ENCODE measurements at places on chromosomes 7 and 10.

- DNase-seq: no peak
Observed at GRCh38 chr7:131816391-131817007, 260.1 kb upstream of the PODXL start.

- DNase-seq: no peak
Observed at GRCh38 chr7:132055336-132056120, 499.1 kb upstream of the PODXL start.

- DNase-seq: no peak
Observed at GRCh38 chr10:31274310-31274709, 44.7 kb upstream of the ZEB1 start.

- no peak for DNase-seq
Observed at GRCh38 chr10:131758939-131759301, 141.9 kb upstream of the PPP2R2D start.

- no peak for DNase-seq
Observed at GRCh38 chr10:69965919-69966662, 86.6 kb upstream of the MACROH2A2 start.

GRCh38 chr7:20216406-20217036, 663 bp downstream of the MACC1 start:
- DNase-seq: no peak

- no peak for DNase-seq
Observed at GRCh38 chr10:70909326-70909935, 21.1 kb upstream of the PCBD1 start.

- DNase-seq: no peak
Observed at GRCh38 chr10:100988166-100988565, 823 bp downstream of the TWNK start.

GRCh38 chr10:59079386-59080226, 96.8 kb upstream of the PHYHIPL start:
- DNase-seq: no peak

All from activated T-helper 9 cell treated with anti-CD3 and anti-CD28 coated beads, Interleukin-2, amount 50 U/mL, for 16 hours (primary cell).